Glomerular endothelial cell (primary cell): ENCODE measurements at places on chromosomes 12 and 14. TPM values are rescaled to one million over a fixed set of nuclear protein-coding genes. Genes with fewer than 3 reads are reported as not detected.

GRCh38 chr12:123888989-123889388, 83.6 kb downstream of the CCDC92 start:
- DNase-seq = no peak

DNA sequence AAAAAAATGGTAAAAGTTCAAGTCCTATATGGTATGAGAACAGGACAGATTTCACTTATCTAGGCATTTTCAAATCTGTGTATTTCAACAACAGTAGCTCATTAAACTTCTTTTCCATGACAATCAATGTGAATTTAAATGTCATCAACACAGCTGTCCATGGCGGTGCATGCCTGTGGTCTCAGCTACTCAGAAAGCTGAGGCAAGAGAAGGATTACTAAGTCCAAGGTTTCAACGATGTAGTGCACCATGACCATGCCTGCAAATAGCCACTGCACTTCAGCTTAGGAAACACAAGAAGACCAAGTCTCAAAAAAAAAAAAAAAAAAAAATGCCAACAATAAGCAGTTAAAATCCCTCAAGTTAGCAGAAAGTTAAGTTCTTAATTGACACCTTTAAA, 214.6 kb downstream of the C12orf50 start:
- DNase-seq = no peak

DNA sequence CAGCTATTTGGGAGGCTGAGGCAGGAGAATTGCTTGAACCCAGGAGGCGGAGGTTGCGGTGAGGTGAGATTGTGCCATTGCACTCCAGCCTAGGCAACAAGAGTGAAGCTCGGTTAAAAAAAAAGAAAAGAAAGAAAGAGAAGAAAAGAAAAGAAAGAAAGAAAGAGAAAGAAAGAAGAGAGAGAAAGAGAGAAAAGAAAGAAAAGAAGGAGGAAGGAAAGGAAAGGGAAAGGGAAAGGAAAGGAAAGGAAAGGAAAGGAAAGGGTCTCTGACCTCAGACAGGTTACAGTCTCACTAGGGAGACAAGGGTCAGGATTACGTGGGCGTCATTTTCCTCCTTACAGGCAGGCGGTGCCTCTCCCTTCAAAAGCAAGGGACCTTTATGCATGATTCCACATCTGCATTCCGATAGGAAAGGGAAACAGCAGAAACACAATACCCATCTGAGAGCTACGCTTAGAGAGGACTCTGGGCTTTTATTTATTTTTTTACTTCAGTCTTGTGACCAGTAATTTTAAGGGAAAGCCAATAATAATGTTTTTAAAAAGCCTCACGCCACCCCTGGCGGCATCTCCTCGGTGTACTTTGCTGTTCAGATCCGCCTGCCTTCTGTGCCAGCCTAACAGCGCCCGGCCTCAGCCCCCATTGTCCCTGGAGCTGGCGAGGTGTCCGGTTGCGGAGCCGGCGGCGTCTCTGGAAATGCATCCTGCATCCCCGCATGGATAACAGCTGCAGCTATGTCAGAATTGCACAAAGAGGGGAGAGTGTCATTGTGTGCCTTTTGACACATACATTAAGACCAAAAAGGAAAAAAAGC, 945 bp upstream of the HIP1R start:
- DNase-seq = no peak

DNA sequence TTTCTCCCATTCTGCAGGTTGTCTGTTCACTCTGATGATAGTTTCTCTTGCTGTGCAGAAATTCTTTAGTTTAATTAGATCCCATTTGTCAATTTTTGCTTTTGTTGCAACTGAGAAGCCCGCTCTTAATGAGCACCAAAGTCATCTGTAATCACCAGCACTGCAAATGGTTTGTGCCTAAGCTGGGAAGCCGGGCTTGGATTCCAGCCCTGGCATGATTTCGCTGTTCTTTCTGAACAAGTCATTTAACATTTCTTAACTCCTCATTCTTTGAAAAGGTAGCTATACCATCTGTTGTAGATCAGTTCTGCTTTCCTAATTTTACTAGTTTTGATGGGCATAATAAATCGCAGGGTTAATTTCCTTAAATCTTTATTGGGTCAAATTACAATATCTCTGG, 32.1 kb downstream of the PIWIL1 start:
- no peak for DNase-seq

- no peak for DNase-seq
Measured at GRCh38 chr14:46840944-46841720, 189.6 kb upstream of the RPL10L start.

- DNase-seq = no peak
Measured at GRCh38 chr12:47321436-47321835, 241.7 kb upstream of the AMIGO2 start.

DNA sequence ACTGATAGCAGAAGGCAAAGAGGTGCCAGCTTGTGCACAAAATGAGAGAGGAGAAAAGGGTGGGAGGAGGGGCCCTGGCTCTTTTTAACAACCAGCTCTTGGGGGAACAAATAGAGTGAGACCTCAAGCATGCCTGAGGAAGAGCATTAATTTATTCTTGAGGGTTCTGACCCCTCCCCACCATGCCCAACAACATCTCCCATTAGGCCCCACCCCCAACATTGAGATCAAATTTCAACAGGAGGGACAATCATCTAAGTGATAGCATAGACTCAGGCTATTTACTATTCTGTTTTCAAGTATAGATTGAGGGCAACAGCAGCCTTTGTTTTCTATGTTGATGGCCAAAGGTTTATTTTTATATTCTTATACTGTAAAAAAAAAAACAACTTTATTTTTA, 59.7 kb downstream of the FUT8 start:
- DNase-seq = no peak

- DNase-seq = no peak
Measured at GRCh38 chr14:28777471-28778137, 11.0 kb downstream of the FOXG1 start.

DNA sequence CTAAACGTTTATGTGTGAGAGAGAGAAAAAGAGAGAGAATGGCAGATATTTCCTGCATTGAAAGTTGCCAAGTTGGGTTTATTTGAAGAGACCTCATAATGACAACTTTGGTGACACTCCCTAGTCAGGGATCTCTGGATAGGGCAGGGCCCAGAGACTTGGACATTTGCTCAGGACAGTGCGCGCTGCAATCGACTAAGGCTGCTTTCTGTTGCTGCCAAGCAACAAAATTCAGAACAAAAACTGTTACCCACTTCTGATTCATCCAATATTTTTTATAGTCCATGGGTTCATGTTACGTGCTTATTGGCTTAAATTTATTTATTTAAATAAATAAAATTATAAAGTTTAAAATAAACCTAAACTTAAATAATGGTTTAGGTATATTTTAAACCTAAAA, 34.2 kb downstream of the PTGER2 start:
- DNase-seq = no peak

DNA sequence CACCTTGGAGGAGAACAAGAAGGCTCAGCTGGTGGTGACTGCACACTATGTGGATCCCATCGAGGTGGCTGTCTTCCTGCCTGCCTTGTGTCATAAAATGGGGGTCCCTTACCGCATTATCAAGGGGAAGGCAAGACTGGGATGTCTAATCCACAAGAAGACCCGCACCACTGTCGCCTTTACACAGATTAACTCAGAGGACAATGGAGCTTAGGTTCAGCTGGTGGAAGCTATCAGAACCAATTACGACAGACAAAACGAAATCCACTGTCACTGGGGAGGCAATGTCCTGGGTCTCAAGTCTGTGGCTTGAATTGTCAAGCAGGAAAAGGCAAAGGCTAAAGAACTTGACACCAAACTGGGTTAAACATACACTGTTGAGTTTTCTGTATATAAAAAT, 12.6 kb downstream of the TRAPPC6B start:
- DNase-seq = no peak

DNA sequence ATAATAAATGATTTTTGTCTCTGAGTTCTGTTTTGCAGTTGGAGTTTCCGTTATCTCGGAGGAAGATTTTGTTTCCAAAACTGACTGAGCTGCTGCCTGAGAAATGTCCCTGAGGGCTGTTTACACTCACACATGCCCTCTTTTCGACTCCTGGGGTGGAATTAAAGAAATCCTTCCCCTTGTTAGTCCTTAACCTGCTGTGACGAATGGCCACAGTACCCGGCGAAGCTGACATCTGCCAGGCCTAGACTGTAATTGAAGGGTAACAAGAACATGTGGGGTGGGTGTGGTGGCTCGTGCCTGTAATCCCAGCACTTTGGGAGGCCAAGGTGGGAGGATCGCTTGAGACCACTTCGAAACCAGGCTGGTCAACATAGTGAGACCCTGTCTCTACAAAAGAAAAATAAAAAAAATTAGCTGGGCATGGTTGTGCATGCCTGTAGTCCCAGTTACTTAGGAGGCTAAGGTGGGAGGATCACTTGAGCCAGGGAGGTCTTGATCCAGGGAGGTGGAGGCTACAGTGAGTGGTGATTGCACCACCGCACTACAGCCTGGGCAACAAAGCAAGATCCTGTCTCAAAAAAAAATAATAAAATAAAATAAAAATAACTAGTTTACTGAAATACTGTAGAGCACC, 8.4 kb downstream of the OASL start:
- no peak for DNase-seq

DNA sequence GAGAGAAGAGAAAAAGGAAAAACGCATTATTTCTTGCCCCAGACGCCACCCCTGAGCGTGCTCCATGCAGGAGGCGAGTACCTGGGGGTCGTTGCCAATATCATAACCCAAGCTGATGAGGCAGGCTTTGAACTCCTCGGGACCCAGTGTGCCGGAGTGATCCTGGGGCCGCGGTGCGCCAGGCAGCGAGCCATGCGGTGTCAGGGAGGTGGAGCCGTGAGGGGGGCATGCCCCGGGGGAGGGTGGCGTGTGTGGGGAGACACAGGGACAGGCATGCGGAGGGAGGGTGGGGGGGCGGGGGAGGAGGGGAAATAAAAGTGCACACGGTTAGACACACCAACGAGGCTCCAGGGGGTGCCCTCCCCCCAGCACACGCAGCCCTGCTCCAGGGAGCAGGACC, 86.0 kb upstream of the ZFP36L1 start:
- no peak for DNase-seq

DNA sequence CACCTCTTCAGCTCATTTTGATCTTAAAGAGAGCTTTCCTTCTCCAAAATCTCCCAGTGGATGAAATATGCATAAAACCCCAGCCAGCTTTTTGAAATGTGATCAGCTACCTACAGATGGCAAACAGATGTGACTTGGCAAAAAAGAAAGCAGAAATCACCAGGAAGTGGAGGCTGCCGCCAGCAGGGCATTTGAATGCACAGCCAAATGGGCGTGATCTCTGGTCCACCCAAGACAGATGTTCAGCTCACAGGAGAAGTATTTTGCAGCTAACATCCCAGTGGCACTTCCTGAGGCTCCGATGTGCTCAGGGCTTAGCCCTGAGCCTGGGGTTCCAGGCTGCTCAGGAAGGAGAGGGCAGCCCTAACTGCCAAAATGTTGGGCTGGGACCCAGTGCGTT, 78.3 kb downstream of the LGMN start:
- no peak for DNase-seq

DNA sequence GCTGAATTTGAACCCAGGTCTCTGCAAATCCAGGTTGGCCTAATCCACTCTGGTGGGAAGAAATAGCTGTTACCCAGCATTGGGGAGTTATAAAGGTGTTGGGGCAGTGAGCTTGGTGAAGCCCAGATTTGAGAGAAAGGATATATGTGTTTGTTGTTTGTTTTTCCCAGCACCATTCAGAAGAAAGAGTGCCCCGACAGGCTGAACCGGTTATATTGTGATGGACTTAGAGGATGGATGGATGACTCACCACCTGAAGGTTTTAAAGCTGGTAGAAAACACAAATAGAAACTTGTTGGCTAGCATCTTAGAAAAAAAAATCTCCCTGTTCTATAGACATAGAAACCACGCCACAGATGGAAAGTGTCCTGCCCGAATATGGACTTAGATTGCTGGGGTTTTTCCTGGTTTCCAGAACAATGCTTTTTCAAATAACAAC, 404.6 kb downstream of the MED13L start:
- no peak for DNase-seq

ASPG gene
- total RNA-seq = not detected in 2 replicates

M6PR gene
- 98.5 and 114 TPM in 2 replicates for total RNA-seq

CD163 gene
- not detected in 2 replicates for total RNA-seq

ABCD2 gene
- not detected in 2 replicates for total RNA-seq

GALNT8 gene
- 0.35 and 0.53 TPM in 2 replicates for total RNA-seq
